ENCODE measurements at places on chromosomes 13 and 19.

- no peak for DNase-seq
These were observed 74.0 kb upstream of the KCTD15 start for GRCh38 chr19:33722456-33723239.

DNA sequence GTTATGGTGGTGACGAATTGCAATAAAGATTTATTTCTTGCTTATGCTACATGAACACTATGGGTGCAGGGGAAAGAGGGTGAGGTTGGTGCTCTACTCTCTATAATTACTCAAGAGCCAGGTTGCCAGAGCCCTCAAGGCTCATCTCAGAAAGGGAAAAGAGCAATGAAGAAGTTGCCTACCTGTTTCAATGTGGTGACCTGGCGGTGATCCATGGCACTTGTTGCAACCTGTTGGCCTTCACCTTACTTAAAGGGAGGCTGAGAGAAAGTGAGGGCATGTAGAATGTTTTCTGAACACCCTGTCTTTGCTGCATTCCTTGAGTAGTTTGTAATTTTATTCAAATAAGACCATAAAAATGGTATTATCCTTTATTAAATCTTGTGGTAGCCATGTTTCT is 394.4 kb downstream of the GPC6 start:
- peak; percentile 27 for DNase-seq

DNA sequence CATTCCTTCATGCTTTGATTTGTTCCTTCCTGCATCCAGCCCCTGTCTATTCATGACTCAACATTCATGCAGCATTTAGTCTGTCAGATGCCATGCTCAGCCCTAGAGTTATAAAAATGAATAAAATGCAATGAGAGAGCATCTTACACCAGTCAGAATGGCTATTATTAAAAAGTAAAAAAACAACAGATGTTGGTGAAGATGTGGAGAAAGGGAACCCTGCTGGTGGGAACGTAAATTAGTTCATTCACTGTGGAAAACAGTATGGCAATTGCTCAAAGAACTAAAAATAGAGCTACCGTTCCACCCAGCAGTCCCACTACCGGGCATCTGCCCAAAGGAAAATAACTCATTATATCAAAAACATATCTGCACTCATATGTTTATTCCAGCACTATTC is 70.0 kb upstream of the GTF3A start:
- DNase-seq = no peak

DNA sequence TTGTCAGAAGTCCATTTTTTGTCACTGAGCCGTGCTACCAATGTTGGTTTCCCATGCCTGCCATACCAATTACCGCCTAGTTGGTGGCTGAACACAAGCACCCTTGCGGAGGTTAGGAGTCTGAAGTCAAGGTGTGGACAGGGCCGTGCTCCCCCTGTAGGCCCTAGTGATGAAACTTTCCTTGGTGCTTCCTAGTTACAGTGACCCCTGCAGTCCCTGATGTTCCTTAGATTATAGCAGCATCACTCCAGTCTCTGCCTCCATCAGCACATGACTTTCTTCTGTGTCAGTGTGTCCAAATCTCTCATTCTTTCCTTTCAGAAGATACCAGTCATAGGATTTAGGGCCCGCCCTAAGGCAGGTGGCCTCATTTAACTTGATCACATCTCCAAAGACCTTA is 99.0 kb downstream of the MYO16 start:
- DNase-seq = no peak

DNA sequence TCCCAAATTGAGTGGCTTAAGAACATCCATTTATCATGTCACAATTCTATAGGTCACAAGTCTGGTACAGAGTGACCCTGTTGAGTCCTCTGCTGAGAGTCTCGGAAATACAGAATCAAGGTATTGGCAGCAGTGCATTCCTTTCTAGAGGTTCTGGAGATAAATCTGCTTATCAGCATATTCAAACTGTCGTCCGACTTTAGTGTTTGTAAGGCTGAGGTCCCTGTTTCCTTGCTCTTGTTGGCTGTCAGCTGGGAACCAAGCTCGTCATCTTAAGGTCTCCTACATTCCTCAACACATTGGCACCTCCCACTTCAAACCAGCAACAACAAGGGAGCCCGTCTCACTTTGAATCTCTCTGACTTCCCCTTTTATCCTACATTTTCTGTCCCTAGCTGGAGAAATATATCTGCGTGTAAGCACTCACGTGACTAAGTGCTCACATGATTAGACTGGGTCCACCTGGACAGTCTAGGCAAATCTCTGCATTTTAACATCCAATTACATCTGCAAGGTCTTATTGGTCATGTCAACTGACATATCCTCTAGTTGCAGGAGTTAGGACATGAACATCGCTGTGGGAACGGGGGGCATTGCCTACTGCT is 886.8 kb downstream of the PCDH9 start:
- no peak for DNase-seq

DNA sequence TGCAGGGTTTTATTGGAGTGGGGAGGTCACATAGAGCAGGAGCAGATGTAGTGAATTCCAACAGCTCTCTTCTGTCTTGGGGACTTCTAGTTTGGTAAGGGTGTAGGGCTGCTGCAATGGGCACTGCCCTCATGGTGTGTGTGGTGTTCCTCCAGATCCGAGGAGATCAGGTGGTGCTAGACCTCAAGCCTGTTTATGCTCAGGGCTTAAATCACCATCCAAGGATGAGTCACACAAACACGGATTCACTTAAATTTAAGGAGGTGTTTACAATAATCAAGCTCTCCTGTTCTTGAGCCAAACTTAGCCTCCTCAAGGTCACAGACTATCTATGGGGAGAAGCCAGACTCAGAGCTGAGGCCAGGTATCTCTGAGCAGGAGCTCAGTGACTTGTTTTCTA is 23.0 kb downstream of the HS6ST3 start:
- DNase-seq = no peak

GRCh38 chr19:16420781-16421386 is 50.9 kb downstream of the EPS15L1 start:
- DNase-seq = no peak

- DNase-seq = peak; percentile 14
These were observed 2.3 kb downstream of the DDX39A start for GRCh38 chr19:14416817-14417231.

All from NCI-H69 (cell line).